ENCODE measurements at places on chromosomes 1 and 21.

GRCh38 chr1:25746299-25747045 lies 53.5 kb upstream of the SELENON start:
- DNase-seq: no peak

DNA sequence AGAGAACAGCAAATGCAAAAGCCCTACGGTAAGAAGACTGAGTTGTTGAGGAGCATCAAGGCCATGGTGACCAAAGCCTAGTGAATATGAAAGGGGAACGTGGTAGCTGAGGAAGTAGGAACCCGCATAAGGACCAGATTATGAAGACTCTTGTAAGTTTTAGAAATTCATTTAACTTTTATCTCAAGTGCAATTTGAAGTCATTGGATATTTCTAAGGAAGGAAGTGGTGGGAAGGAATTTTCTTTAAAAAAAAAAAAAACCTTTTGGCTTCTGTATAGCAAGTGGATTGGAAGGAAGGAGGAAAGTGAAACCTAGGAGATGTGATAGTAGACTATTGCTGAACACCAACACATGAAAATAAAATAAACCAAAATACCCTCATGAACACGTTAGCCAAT lies 119.0 kb downstream of the TNFSF18 start:
- no peak for DNase-seq

- DNase-seq: no peak
Measured at GRCh38 chr1:19452221-19452663, 33.1 kb downstream of the CAPZB start.

DNA sequence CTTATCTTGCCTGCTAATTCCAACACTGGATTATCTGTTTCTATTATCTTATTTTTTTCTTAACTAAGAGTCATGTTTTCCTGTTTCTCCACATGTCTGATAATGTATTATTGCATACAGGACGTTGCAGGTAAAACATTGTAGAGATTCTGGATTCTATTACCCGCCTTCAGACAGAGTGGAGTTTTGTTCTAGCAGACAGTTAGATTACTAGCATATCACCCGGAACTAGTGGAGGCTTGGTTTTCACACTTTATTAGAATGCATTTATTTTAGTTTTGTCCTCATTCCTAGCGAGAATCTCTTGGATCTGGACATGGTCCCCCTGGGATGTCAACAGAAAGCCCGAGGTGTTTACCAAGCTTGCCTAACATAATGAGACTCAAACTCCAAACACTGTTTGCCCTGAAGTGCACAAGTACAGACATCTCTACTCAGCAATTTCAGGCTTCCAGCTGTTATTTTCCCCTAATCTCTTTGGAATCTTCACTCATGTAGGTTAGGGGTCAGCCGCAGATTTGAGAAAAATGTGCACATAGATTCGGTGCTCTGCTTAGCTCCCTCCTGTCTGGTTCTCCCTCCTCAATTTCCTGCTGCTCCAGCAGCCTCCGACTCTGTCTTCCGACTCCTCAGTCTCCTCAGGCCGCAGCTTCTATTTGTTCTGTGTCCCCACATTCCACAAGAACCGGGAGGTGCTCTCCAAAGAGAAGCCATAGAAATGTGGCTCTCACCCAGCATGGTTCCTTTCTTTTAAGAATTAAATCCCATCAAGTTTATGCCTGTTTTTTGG lies 36.8 kb upstream of the PTPRF start:
- DNase-seq: no peak

DNA sequence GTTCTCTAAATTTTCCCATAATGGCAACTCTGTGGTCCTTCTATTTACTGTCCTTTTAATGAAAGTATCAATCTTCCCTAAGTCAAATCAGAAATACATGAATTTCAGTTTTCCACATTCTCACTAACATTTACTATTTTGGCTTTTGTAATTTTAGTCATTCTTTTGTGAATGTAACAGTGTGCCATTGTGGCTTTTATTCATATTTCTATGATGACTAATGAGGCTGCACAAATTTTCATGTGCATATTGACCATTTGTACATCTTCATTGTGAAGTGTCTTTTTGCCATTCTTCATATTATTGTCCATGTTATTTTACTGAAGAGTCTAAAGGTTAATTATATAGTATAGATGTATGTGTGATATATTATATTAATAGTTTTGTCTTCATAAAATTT lies 431.0 kb upstream of the BRINP3 start:
- no peak for DNase-seq

DNA sequence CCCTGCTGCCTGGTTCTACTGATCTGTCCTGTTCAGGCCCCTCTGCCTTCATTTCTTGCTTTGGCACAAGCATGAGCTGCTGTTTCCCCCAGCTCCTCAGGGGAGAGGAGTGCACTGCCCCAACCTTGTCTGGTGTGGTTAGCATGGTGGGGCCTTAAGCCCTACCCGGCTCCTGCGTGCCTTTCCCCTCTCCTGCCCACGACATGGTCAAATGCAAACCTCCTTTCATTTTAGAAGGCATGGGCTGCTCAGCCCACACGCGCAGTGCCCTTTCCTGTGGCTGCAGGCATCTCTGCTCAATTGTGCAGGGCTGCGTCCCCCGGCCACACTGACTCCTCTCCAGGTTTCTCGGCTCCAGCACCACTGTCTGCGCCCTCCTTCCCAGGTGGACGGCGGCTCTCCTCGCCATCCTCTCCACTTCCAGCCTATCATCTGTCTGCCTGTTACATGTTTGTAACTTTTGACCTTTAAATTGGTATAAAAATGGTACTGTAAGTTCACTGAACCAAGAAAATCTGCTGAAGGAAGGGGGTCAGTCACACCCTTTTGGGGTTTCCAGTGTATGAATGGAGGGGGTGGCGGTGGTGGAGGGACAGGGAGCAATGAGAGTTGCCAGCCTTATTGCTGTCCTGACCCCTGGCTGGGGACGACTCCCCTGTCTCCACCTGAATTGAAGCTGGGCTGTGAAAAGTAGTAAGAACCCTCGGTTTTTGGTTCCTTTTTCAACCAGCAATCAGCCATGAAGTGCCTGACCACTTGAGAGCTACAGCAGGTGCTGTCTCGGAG lies 5.1 kb downstream of the PDE9A start:
- DNase-seq: no peak

Measured in BE2C (cell line).